ENCODE measurements at places on chromosomes 2 and 18. TPM values are rescaled to one million over a fixed set of nuclear protein-coding genes. Genes with fewer than 3 reads are reported as not detected.
A peak's percentile ranks its signal among the peaks of the same experiment; 100 is the strongest.

DNA sequence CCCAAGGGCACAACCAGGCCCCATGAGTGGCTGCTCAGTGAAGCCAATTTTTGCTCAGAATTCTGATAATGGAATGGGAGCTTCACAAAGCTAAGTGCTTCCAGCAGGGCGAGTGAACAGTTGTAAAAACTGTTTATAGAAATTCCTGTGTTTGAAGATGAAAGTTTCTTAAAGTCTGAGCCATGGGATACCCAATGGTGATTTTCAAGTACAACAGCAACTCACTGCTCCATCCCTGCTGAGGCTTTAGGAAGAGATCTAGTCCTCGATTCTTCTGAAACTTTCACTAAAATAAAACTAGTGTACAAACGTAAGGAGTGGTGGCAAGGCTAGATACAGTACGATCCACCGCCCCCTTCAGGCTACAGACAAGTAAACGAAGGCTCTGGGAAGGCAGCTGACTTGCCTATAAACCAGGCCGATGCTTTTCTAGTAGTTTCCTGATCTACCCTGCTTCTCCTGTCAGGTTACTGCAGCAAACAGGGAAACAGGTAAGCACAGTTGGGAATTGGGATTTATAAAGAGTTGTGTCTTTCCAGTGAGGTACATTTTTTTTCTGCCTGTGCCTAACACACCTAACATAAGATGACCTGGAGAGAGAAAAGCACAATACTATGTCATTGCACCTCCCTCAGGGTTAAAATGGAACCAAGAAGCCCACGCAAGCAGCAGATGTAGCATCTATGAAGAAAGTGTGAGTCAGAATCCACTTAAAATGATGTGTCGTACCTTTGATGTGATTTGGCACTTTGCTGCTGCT, 108.7 kb downstream of the UXS1 start:
- DNase-seq: no peak

GRCh38 chr2:60621688-60622429, 68.4 kb upstream of the BCL11A start:
- DNase-seq: no peak

GRCh38 chr2:128639120-128639477, 320.4 kb upstream of the HS6ST1 start:
- no peak for DNase-seq

- DNase-seq: no peak
These were observed 170.1 kb upstream of the KYNU start for GRCh38 chr2:142707318-142707717.

DNA sequence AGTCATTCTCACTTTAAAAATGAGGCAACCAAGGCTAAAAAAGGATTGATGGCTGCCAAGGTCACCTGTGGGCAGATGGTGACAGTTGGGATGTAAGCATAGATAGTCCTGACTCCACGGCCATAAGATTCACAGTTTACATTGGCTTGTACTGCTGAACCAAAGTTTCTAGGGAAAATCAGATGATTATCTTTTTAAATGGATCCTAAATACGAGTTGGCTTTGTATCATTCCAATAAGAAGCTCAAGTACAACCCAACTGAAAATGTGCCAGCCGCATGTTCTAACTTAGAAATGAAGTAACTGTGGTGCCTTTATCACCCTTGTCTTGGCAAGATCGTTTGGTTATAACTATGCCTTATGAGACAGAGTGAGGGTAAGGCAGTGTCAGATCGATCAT, 27.6 kb downstream of the HK2 start:
- DNase-seq: no peak

DNA sequence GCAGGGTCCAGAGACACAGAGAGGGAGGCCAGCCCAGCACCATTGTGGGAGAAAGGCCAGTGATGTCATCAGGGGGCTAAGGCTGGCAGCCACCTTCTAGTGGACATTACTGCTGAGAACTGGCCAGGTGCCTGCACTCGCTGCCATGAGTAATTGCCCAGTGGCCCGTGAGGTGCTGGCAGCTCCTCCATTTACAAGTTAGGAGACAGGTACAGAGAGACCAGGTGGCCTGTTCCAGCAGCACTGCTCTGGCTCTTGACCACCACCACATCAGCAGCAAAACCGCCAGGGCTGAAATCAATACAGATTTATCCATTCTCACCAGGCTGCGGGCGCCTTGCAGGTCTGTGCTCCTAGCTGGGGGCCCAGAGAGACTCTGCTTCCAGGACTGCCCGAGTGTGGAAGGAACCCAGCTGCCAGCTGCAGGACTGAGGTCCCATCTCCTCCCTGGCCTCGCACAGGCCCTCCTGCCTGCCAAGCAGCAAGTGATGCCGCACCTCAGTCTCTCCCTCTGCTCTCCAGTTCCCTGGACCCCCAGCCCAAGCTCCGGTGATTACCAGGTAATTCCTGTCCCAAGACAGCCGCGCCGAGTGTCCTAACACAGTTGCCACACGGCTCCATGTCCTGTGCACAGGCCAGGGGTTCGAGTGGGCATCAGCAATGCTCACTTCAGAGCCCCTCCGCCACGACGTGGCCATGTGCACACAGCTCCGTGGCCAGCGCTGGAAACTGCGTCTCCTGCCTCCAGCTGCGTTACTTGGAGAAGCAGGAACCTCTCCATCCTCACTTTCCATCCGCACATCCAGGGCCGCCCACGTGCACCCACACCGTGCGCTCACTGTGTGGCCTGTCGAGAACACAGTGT, 101.0 kb upstream of the CTDP1 start:
- DNase-seq: no peak

GRCh38 chr2:75503048-75503607, 57.6 kb downstream of the EVA1A start:
- no peak for DNase-seq

DNA sequence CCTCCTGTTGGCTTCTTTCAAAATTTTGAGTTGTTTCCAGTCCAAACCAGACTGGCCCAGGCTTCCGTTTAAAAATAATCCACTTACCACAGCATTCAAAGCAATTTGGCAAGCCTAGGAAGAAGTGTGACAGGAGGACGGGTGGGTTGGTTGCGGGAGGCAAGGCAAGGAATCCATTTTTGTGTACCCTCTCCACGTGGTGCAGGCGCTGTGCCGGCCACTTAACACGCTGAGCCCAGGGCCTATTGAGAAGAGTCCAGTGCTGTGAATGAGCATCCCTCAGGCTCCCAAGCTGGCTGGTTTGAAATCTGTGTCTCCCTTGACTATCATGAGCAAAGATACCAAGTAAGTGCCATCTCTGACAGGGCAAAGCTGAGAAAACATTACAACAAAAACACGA, 160.9 kb downstream of the NCKAP5 start:
- no peak for DNase-seq

- DNase-seq: no peak
These were observed 611.6 kb upstream of the VRK2 start for GRCh38 chr2:57434972-57435371.

DNA sequence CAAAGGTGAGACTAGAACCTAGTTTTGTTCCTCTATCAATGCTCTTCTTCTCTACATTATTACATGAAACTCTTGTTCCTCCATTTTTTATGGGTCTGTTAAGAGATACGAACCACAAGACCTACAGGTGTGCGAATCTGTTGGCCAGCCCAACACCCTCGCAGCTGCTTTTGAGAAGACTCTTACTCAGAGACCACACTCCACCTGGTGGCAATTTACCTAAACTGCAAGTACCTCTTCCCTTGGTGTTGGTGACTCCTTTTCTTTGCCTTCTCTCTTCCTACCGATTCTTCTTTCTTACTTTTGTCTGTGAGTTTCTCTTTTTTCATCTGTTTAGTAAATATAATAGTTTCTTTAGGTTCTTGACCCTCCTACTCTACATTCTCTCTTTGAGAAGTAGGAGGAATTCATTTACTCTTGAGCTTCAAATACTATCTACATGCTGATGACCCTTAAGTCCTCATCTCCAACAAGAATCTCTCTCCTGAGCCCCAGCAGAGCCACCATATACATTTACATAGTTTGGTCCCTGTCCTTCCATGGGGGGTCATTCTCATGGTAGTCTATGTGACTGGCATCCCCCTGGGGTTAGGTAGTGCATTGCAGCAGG, 81.8 kb upstream of the GAREM1 start:
- no peak for DNase-seq

DNA sequence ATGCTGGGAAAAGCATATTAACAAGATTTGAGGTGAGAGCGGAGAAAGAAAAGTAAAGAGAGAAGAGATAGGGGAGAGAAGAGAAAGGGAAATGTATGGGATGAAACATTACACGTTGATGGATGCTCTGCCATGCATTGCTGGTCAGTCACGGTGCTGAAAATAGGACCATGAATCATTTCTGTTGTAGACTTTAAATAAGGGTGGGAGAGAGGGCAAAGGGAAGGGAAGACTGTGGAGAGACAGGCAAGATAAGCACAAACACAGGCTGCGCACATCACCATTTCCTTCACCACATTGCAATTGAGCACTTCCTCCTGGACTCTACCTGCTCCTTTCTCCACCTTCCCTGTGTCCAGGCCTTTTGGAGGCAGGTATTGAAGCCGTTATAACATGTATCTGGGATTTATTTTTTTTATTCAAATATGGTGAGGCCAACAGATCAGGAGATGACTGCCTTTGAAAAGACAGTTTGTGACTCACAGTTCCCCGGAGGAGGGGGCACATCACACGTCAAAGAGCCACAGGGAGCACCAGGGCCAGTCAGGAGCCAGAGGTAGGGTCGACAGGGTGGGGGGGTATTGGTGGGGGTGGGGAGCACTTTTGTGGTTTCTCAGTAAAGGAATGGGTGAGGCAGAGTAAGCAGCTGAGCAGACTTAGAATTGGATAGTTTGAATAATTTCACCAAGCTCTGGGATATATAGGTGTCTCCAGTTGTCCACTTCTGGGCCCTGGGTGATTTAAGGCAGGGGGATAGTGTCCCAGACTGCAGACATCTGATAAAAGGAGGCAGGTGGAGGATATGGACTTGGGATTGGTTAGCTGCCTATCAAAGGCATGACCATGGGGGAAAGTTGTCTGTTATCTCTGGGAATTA, 372.8 kb upstream of the ST6GAL2 start:
- DNase-seq: no peak

- no peak for DNase-seq
These were observed 86.1 kb downstream of the SLC4A10 start for GRCh38 chr2:161710131-161710915.

- no peak for DNase-seq
These were observed 155.4 kb upstream of the LHCGR start for GRCh38 chr2:48910961-48911360.

DNA sequence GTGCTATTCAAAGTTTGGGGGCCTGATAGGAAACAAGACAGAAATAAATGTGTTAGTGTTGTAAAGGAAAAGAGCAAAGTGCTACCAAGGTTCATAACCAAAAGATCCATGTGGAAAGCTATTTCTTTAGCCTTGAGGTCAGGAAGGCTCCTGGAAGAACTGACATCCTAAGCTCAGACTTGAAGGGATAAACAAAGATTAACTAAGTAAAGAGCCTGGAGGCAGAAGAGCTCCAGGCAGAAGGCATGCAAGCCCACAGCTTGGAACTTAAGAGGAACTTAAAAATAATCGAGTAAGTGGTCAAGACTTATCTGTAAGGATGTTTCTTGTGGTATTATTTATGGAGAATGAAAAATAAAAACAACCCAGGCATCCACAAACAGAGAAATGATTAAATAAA, 245.0 kb upstream of the MGAT5 start:
- DNase-seq: no peak

GRCh38 chr2:224925061-224925809, 117.0 kb downstream of the DOCK10 start:
- no peak for DNase-seq

DNA sequence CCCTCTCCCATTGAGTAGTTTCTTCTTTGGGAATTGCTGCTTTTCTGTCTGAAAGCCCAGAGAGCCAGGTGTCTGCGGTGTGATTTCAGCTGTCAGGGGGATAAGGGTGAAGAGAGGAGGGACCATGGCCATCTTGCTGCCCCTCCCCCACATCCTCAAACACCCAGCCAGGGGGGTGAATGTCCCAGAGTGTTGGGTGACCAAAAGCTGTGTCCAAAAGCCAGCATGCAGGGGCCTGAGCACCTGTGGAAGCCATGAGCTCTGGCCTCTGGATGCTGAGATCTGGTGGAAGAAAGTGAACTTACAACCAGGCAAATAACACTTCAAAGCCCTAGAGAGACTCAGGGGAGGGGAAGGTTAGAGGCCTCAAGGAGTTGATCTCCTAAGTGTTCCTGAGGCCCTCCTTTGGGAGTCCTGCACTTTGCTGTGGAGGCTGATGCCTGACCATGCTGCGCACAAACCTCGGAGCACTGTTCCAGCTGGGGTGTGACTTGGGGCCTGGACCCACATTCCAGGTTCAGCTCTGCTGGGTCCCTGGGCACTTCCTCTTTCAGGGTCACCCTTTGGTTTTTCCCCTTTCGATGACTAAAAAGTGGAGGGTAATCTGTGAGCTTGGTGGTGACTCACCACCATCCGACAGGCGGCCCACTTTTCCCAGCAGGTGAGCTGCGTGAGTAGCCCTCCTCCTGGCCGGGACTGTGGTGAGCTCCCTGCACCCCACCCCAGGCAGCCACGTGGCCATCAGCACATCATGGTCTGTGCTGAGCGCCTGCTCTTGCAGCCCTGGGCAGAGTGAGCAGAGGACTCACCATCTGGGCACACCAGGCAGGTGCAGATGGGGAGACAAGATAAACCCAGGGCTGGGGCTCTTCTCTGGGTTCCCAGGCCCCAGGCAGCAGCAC, 66.8 kb upstream of the FOSL2 start:
- DNase-seq: peak; percentile 55

DNA sequence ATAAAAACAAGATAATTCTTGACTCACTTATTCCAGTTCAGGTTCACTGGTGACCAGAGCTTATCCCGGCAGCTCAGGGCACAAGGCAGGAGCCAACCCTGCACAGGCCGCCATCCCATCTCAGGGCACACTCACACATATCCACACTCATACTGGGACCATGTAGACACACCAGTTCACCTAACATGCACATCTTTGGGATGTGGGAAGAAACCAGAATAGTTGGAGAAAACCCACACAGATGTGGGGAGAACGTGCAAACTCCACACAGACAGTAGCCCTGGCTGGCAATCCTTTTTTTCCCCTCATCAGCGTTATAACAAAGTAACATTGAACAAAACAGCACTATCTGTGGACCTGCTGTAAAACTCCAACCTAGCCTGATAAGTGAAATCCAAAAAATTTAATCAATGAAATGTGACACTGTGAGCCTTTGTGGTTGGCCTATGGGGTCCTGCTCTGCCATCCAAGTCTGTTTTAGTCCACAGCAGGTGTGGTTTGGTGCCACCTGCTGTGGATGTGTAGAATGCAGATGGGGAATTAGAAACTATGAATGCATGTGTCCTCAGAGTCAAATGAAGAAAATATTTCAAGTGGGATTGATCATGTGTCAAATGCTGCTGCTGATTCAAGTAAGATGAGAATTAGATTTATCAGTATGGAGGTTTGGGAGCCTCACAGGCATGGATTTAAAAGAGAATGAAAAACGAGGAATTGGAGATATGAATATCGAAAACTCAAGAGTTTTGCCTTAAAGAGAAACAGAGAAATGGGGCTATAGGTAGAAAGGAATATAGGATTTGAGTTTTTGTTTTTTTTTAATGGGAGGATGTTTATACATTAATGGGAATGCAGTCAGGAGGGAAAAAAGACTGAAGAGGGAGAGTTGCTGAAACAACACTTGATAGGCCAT, 47.0 kb downstream of the UGP2 start:
- no peak for DNase-seq

GCG gene
- not detected for total RNA-seq

FARP2 gene
- total RNA-seq: 43.3 TPM

FOSL2 gene
- 91.8 TPM for total RNA-seq

CPO gene
- total RNA-seq: not detected

MC5R gene
- total RNA-seq: not detected

KLHL30 gene
- 0.72 TPM for total RNA-seq

C2orf78 gene
- not detected for total RNA-seq

LAMA3 gene
- total RNA-seq: 45.2 TPM

POU3F3 gene
- 34.0 TPM for total RNA-seq

PARD3B gene
- 0.94 TPM for total RNA-seq

GREB1L gene
- total RNA-seq: 6.2 TPM

PDE6D gene
- 32.9 TPM for total RNA-seq

CYS1 gene
- 20.8 TPM for total RNA-seq

All from epithelial cell of proximal tubule (primary cell).